ENCODE measurements at places on chromosomes 16 and 17.

- DNase-seq, result peak; percentile 59
These were observed 605.0 kb downstream of the WWOX start for GRCh38 chr16:78704416-78704815.

- no peak for DNase-seq
These were observed at the start of gene WIPI1 for GRCh38 chr17:68457168-68457538. Gene WIPI1, minus strand, starts transcription at chr17:68457496. Its CDS starts 75 bp downstream, at chr17:68457421.

GRCh38 chr17:81966343-81967243 is 5.6 kb upstream of the NOTUM start:
- no peak for DNase-seq

DNA sequence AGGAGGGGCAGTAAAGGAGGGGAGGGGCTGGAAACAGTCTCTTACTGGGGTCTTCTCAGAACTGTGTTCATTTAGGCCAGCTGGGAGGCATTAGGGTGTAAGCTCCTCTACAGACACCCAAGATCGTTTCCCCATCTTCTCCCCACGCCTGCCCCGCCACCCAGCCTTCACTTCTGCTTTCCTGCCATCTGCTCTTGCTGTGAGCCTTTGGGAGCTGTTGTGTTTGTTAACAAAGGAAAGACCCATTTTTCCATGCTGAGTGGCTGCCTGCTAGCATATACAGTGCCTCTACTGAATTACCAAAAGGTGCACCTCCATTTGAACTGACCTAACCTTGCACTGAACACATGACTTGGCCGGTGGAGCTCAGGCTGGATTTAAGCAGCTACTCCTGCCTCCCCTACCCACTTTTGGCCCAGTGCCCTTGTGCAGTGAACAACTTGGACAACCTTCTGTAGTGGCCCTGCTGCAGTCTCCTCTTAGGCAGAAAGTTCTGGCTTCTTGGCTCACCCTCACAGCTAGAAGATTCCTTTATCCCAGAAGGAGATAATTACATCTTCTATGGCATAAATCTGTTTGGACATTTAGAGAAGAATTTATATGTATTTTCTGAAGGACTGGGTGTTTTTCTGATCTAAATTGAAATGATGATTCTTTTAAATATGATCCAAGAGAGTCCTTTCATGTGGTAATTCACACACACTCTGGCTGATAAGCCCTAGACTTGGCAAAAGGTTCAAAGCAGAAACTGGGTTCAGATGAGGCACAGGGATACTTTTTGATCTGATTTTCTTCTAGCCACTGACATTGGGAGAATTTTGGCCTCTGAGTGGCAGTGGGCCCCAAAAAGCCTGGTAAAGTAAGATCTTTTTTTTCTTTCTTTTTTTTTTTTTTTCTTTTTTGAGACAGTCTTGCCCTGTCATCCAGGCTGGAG is 81.9 kb upstream of the HNF1B start:
- DNase-seq, result no peak

GRCh38 chr17:73291260-73291801 is 20.5 kb downstream of the CDC42EP4 start:
- peak; percentile 82 for DNase-seq

DNA sequence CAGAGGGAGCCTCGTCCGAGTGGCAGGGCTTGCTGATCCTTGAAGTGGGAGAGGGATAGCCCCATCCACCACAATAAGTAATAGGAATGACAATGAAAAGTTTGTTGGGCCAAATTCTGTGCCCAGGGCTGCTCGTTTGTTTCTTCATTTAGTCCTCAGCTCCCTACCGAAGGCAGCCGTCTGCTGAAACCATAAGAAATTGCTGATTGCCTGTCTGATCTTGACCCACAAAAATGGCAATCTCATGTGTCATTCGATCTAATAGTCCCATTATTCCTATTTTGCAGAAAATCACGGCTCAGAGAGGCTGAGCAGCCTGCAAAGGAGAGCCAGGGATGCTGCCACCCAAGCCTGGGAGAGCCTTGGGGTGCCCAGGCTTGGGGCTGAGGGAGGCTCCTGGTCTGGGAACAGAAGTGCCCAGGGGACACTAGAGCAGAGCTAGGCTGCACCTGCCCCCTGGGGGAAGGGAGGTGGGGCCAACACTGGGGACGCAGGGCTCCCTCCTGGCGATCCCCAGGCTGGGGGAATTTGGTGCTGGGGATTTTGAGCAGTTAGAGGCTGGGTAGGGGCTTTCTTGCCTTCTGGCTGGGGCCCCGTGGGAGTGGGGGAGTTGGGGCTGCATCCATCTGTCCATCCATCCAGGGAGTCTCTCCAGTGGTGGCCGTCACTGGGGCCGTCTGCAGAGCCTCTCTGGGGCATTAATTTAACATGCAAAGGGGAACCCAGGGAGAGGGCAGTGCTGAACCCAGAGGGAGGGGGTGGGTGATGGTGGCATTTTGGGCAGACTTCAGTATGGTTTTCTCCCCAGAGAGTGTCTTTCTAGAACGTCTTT is 53.5 kb downstream of the SOCS1 start:
- DNase-seq, result peak; percentile 59

GRCh38 chr17:8463099-8463498 is 27.4 kb downstream of the NDEL1 start:
- DNase-seq, result peak; percentile 53

DNA sequence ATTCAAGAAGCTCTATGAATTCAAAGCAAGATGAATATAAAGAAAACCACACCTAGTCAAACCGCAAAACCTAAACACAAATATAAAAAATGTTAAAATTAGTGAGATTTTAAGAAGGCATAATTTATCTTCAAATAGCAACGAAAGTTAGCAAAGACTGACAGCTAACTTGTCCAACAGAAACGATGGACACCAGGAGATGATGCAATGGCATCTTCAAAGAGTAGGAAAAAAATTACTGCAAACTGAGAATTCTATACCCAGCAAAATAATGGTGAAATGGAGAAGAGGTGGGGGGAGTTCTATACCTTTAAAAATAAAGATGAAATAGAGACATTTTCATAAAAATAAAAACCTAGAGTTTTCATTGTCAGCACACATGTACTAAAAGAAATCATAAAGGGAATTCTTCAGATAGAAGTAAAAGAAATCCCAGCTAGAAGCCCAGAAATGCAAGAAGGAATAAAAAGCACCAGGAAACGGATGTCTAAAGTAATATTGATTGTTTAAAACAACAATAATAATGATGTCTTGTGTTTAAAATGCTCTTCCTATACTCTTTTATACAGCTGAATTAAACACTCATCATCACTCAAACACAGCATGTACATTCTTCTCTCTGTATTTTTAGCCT is 24.6 kb upstream of the TANC2 start:
- DNase-seq, result no peak

GRCh38 chr17:681738-682529 is 32.7 kb downstream of the VPS53 start:
- DNase-seq, result peak; percentile 85

DNA sequence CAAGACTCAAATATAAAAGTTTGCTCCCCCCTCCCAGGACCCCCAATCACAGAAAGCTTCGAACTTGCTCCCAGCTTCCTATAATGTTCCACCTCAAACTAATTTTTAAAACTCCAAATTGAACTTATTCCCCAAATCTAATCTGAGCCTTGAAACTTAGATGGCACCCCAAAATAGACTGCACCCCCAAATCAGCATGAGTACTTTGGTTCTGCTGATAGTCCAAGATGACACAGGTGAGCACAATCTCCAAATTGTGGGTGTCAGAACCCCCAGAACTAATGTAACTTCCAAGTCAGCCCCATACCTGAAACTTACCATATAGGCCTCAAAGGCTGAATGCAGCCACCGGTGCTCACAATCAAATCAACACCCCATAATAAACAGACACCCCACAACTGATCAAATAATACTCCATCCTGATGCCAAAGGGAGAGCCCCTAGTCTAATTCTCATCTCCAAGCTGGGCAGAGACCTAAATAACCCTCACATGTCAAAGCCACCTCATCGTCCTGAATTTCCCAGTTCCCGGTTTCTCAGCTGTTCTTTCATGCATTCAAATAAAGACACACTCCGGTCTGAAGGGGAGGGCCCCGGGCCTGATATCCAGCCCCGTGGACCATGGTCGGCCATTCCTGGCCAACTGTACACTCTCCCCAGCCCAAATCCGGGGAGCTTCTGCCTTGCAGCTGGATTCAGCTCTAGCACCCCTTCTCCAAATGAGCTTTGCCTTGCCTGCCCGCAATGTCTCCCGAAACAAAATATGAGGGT is 1.8 kb upstream of the BCL6B start:
- no peak for DNase-seq

DNA sequence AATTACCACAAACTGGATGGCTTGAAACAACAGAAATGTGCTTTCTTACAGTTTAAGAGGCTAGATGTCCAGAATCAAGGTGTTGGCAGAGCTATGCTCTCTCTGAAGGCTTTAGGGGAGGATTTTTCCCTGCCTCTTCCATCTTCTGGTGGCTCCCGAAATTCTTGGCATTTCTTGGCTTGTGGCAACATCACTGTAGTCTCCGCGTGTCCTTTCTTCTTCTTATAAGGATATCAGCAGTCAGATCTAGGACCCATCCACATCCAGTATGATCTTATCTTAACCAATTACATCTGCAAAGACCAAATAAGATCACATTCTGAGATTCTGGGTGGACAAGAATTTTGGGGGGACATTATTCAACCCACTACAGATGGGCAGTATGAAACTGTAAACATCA is 119.2 kb upstream of the PMFBP1 start:
- peak; percentile 92 for DNase-seq

DNA sequence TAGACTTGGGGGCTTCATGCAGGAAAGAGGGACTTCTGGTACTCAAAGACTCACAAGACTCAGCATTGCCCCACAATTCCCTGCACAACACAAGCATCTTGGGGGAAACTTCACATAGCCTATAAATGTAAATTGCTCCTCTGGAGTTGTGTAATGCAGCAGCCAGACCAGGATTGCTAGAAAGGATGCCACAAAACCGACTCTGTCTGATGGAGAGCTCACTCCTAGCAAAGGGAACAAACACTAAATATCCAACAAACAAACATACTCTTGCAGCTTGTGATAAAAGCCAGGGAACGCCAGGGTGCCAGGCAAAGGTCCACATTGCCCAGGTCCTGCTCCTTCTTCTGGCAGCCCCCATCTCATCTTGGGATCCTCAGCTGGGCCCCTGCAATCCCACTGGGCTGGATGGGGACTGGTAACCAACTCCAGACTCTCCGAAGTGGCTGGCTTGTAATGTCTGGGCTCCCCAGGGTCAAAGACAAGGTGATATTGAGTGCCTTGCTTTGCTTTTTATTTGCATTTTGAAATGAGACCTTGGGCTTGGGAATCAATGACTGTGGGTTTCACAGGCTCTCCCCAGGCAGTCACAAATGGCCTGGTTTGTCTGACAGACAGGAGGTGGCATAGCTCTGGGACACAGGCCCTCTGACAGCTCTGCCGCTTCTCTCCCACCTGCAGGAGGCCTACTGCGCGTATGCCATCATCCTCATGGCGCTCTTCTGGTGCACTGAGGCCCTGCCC is 15.3 kb downstream of the SLC13A2 start:
- no peak for DNase-seq

- DNase-seq, result peak; percentile 55
These were observed 10.6 kb upstream of the NUP85 start for GRCh38 chr17:75194879-75195278.

GRCh38 chr16:13390093-13390985 is 488.9 kb downstream of the SHISA9 start:
- DNase-seq, result no peak

- no peak for DNase-seq
These were observed 249.9 kb downstream of the GSG1L start for GRCh38 chr16:27813591-27813990.

DNA sequence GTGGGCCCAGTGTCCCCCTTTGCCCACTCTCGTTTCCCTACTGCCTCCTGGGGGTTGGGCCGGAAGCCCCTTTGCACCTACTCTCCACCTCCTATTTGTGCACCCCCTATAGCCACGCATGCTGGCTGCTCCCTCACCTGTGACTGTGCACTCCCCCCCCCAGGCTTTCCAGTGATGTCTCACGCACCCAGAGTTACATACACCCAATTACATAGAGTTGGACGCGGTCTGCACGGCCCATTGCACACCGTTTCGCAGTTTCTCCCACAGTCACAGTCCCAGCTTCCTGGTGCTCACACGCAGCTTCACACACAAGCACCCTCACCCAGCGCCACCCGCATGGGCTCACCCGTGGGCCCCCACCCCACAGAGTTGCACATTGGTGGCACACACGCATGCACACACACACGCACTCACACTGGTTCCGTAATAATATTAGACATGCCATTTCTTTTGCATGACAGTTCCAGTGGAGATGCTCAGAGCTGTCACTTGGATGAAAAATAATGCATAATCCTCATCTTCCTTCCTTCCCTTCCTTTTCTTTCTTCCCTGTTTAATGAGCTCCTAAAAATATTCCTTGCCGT is 21.5 kb upstream of the C1QL1 start:
- DNase-seq, result no peak

DNA sequence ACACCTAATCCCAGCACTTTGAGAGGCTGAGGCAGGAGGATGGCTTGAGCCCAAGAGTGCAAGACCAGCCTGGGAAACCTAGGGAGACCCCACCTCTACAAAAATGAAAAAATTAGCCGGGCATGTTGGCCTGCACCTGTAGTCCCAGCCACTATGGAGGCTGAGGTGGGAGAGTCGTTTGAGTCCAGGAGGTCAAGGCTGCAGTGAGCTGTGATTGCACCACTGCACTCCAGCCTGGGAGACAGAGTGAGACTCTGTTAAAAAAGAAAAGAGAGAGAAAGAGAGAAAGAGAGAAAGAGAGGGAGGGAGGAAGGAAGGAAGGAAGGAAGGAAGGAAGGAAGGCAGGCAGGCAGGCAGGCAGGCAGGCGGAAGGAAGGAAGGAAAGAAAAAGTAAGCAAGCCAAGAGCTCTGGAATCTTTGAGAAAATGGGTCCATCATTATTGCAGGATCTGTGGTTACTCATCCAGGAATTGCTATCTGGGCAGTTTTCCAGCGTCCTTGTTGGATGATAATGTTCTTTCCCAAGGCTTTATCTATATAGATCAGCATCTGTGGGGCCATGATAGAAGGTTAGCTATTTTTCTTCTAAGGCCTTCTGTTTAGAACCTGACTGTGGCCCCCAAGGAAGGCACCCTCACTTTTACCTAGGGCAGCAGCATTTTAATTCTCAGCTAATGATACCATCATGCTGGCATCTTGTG is 533.2 kb upstream of the CDH5 start:
- DNase-seq, result peak; percentile 92
